ENCODE measurements at places on chromosomes 5 and 9.

- DNase-seq = no peak
Observed at GRCh38 chr5:65050826-65051498, 282.2 kb downstream of the CWC27 start.

GRCh38 chr5:18975624-18976023 lies 1012.4 kb downstream of the CDH18 start:
- no peak for DNase-seq

DNA sequence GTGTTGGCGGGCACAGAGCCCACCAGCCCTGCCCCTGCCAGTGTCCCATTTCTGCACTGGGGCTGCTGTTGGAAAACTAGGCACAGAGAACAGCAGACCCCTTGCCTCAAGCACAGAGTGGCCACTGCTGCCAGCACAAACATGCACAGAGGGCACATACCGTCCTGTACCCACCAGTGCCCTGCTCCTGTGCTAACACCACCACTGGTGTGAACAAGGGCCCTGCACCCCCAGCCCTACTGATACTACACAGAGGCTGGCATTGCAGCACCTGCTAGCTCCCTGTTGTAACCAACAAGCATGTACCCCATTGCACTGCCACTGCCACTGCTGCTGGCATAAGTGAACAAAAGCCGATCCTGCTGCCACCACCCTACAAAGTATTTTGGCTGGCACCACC lies 348.0 kb upstream of the MPDZ start:
- DNase-seq = no peak

DNA sequence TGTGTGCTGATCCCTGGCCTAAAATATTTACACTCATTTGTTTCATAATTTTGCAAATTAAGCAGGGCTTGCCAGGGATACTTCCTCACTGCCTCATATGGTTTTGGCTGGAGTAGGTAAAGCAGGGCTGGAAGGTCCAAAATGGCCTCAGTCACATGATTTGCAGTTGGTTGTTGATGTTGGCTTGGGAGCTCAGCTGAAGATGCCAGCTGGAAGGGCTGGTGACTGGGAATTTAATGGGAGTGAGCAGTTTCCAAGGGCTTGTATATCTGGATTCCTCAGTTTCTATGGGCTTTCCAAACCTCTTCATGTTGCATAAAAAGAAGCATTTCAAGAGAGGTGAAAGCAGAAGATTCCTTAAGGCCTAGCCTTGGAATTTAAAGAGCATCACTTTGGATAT lies 729.3 kb downstream of the CDH18 start:
- DNase-seq = no peak

GRCh38 chr5:88298425-88298824 lies 29.8 kb upstream of the TMEM161B start:
- no peak for DNase-seq

DNA sequence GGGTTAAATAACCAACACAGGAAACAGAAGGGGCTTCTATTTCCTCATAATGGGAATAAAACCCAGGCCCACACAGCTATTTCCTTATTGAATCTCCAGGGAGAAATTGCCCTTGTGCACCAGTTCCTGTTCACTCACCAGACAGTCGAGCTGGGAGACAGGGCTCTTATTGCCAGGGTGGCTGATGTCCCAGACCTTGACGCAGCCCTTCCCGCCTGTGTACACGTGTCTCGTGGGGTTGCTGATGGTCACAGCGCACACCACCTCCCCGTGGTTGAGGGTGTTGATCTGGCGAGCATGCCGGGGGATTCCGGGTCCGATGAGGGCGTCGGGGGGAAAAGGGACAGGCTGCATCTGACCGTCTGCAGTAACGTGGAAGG lies 96.5 kb downstream of the TLE1 start:
- no peak for DNase-seq

DNA sequence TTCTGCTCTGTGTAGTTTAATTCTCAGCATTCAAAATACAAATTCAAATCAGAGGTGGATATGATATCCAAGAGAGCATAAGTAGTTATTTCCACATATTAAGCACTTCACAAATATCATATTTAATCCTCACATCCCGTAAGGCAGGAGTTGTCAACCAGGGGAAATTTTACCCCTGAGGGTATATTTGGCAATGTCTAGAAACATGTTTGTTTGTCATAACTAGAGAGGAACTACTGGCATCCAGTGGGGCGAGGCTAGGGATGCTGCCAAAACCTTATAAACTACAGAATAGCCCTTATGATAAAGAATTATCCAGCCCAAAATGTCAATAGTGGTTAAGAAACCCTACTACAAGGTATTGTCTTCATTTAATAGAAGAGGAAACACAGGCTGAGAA lies 619.4 kb downstream of the SLCO4C1 start:
- no peak for DNase-seq

- DNase-seq = no peak
Observed at GRCh38 chr9:125635888-125636287, 71.1 kb downstream of the MAPKAP1 start.

DNA sequence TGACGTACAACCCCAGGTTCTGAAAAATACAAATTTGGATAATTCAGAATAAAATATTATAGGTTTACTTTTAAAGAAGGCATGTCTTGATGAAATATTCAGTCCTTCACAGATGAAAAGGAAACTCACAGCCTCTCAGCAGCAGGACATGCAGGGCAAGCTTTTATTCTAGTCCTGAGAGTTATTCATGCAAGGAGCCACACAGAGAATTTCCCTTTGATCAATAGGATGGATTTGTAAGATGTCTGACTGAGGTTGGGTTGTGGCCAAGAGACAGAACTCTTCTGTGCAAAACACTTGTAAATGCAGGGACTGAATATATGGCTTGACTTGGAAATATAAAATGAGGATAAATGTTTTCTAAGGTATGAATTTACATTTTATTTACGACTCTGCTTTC lies 48.8 kb upstream of the TBCA start:
- no peak for DNase-seq

GRCh38 chr5:160463740-160464465 lies 42.2 kb downstream of the PTTG1 start:
- no peak for DNase-seq

DNA sequence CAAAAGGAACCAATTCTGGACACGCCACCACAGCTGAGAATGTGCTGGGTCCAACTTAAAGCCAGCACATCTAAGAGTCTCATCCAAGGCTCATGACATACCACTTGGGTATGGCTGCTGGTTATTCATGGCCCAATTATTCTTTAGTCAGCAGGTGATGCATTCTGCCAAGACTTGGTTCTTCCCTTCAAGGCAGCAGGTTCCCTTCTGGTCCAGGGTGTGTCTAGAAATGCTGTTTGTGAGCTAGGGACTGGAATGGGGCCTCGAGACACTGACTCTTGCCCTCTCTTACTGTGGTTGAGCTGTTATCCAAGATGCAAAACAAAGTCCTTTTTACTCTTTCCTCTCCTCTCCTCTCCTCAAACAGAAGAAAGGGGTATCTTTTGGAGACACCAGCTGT lies 522.6 kb downstream of the HINT1 start:
- DNase-seq = no peak

DNA sequence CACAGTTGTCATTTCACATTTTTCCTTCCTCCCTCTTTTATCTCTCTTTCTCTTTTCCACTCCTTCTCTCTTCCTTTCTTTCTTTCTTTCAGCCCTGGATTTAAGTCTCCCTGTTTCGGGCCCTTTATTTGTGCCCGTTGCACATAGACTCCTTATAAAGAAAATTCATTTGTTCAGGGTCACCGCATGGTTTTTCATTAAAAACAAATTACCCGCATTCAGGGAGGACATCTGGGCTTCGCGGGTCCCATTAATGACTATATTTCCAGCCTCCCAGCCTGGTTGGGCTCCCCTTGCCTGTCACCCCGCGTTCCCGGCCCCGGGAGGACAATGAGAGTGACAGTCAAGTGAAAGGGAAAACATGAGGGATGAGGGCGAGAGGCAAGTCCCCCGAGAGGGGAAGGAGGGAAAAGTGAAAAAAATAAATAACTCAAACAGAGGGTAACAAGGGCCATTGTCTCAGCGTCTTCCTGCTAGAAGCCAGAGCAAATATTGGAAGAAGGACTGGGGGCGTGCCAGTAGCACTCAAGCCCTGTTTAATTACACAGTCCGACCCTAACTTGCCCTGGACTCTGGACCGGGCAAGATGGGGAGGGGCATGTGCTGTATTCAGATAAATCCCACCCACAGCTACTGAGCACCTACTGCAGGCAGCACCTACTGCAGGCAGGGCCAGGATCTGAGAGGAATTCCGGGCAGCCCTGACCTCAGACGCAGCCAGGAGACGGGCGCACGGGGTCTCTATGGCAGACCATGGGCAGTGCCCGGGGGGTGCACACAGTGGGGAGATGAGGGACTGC lies 166.2 kb downstream of the PAX5 start:
- no peak for DNase-seq

DNA sequence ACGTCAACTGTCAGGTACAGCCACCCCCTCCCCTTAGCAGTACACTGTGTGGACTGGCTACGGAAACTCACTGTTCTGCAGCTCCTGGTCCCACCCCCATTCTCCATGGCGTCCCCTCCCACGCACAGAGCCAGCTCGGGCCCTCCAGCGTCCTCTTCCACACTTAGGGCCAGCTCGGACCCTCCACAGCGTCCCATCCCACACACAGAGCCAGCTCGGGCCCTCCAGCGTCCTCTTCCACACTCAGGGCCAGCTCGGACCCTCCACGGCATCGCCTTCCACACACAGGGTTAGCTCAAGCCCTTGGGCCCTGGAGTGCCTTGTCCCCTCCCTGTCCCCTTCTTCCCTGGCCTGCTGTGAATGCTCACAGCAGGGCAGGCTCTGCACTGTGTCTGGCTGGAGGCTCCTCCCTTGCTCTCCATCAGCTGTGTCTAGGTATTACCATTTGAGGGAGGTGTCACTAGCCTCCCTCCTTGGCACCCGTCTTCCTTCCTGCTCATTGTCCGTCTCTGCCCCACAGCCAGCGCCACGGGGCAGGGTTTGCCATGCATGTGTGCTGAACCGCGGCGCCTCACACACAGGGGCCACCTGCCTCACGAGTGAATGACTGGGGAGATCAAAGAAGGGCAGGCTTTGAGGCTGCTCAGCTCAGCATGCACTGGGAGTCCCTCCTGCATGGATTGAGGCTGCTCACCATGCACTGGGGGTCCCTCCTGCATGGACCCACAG lies 78.5 kb upstream of the CACNA1B start:
- no peak for DNase-seq

- DNase-seq = peak; percentile 60
Observed at GRCh38 chr5:132525299-132525724, 18.0 kb downstream of the IL5 start.
